Activated CD4-positive, alpha-beta T cell treated with anti-CD3 and anti-CD28 coated beads for 36 hours (primary cell): ENCODE measurements at places on chromosomes 6 and 20.

- no peak for DNase-seq
Measured at GRCh38 chr20:46631212-46631869, 19.9 kb downstream of the SLC13A3 start.

- DNase-seq: no peak
Measured at GRCh38 chr20:58614366-58614765, 36.7 kb upstream of the STX16 start.

GRCh38 chr20:37885593-37886503 is 17.1 kb upstream of the VSTM2L start:
- DNase-seq: no peak

DNA sequence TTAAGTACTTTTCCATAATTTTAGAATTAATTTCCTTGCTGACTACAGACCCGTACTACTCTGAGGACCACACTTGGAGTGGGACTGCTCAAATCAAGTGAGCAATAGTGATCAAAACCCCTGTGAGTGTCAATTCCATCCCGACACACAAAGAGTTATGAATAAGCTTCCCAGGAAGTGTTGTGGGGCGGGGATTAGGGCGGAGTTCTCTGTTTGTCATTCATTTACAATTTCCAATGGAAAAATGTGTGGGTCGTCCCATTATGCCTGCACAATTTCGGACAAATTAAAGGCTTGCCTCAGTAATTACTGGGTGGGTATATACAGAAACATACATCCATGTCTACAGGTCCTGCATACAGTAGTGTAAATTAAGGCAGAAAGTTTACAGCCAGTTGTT is 84.2 kb downstream of the ISM1 start:
- DNase-seq: no peak

DNA sequence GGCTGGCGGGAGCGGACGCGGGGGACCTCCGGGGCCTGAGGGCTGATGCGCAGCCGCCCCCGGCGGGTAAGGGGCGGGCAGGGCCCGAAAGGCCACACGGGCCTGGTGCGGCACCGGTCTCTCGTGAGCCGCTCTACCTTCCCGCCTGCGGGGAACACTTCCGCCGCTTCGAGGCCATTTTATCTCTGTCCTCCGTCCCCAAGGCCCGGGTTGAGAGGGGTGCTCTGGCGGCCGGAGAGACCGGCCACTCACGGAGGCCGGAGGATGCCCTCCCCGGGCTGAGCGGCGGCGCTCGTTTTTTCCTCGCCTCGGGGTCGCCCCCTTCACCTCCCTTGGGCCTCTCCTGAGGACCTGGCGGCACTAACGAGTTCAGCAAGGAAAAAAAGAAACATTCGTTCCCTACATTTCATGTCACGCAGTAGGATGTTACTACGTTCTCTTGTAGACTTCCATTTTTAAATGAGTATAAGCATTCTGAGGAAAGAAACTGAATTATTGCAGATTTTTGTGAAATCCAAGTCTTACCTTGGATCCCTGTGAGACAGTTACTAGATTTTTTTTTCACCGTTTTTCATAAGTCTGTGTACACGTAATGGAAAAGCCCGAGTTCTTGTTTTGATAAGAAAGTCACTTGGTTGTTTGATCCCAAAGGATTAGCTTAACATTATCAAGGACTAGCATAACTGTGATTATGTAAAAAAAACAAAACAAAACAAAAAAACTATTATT is 575 bp downstream of the WTAP start:
- peak; percentile 72 for DNase-seq
